ENCODE measurements at places on chromosomes 7 and 10.

GRCh38 chr7:120981888-120982615 is 6.5 kb upstream of the CPED1 start:
- DNase-seq, result no peak

- no peak for DNase-seq
Observed at GRCh38 chr7:28500138-28500537, 87.8 kb downstream of the CREB5 start.

DNA sequence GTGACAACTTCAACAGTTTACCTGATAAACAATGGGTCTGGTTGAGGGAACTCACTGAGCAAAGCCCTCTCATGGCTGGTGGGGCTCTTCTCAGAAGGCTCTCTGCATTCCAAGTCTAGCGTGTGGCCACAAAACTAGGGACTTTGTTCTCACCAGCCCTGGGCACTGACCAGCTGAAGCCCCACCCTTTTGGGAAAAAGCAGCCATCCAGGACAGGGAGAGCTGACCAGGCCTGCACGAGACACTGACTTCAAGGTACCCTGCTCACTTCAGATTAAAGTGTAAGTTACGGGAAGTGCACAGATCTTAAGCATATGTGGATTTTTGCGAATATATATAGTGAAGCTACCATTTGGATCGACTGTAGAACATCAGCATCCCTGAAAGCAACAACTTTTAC is 67.4 kb upstream of the LRRC4 start:
- no peak for DNase-seq

DNA sequence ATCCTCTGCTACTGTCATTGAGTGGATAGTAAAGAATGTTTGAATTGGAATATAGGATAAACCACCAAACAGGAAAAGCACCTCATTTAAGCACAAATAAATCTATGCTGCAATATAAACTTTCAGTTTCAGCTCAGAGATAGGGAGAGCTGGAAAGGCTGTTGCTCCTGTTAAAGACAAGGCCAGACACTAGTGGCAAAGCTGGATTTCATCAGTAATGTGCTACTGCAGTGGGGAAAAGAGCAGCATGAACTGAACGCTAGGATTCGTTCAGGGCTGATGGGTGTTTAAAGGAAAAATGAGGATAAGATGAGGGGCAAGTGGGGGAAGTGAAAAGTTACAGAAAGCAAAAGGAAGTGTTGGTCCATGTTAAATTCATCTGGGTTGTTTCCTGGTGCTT is 775.4 kb upstream of the COBL start:
- no peak for DNase-seq

DNA sequence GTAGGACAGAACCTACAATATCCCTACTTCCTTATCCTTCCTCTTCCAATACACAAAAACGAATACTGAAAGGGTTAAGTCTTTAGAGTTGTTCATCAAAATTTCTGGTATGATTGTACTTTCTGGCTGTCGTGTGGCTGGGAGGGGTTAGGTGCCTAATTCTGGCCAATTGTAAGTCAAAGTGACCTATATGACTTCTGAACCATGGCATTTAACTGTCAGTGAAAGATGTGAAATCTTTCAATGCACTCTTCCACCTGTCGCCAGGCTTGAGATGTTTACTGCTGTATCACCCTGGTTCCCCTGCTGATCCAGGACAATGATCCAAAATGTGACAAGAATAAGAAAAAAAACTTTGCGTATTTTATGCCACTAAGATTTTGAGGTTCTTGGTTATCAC is 20.8 kb downstream of the EPC1 start:
- no peak for DNase-seq

- DNase-seq, result no peak
Observed at GRCh38 chr10:96310321-96310669, 6.1 kb downstream of the DNTT start.

DNA sequence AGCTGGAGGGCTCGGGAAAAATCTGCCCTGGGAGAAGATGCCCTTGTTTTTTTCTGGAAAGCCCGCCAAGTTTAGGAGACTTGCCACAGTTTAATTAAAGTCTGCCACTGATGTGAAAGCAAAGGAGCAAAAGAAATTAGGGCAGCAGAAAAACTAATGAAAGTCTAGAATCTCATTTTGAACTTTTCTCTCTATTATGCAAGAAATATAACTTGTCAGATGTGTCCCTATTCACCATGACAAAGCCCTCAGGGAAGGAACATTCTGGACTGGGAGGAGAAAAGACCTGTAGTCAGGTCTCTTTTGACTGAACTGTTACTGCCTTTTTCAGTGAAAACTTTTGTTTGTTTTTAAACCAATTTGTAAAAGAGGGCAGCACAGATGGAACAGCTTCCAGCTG is 715.5 kb downstream of the SORCS3 start:
- no peak for DNase-seq

DNA sequence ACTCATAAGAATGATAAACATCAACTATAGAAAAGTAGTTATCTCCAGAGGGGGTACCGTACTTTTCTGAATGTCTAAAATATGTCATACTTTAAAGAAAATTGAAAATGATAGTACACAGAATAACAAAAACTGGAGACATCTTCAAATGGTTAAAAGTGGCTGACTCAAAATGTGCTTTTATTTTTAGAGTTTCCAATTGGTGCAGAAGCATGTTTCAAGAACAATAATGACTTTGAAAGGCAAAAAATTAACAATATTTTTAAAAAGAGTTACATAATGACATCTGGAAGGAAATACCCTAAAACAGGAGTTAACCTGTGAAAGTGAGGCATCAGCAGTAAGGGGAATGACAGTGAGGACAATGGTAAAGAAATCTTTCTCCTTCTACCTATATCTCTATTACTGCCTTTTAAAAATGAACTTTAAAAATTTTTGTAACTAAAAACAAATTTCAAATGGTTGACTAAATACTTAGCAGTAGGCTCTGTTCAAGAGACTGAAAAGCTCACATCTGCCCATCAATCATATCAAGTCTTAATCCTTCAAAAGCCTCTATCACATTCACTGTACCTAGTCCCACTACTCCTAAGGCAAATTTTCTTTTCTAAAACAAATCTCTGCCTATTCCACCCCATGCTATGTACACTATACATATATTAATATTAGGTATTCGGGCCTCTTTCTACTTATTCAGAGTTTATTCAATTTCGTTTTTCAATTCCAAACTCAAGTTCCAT is 3.0 kb downstream of the ASZ1 start:
- no peak for DNase-seq

- DNase-seq, result no peak
Observed at GRCh38 chr7:87512906-87513305, 37.4 kb upstream of the ABCB4 start.

DNA sequence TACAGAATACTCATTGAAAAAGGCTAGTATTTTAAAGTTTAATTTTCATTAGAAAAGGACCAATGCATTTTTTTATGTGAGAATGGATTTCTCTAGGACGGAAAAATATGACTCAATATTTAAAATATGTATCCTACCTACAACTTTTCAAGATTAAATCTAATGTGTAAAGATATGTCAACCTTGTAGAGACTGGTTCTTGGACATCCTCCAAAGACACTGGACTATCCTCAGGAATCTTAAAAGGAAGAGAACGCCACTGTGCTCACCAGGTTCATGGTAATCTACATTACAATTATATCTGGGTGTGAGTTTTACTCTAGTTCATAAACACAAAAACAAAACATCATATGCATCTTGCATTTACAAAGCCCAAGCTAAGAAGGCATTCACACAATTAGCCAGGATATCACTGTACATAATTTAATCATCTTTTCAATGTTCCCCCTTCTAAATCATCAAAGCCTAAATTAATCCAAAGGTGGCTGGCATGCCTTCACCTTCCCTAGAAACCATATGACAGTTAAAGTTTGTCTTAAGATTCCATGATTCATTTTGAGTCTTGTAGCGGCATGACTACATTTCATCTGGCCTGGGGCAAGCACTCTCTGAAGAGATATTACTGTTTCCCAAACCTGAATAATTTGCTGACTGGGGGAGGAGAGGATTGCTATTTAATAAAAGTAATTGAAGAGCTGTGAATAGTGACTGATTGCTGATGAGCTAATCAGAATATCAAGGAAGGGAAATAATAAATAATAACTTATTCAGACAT is 12.0 kb downstream of the SGCE start:
- DNase-seq, result no peak

DNA sequence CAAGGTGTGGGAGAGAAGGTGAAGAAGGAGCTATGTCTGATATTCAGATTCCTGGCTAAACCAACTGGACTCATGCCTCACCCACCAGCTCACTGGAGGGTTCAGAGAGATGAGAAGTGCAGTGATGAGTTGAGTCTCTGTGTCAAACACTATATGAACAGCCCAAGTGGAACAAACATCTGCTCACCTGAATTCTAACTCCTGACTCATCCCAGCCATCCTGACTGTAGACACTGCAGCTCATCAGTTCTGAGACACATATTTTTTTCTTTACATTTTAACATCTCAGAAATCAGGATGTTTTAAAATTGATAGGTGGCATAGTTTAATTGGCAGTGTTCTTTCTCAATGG is 27.3 kb downstream of the GSDME start:
- DNase-seq, result no peak

DNA sequence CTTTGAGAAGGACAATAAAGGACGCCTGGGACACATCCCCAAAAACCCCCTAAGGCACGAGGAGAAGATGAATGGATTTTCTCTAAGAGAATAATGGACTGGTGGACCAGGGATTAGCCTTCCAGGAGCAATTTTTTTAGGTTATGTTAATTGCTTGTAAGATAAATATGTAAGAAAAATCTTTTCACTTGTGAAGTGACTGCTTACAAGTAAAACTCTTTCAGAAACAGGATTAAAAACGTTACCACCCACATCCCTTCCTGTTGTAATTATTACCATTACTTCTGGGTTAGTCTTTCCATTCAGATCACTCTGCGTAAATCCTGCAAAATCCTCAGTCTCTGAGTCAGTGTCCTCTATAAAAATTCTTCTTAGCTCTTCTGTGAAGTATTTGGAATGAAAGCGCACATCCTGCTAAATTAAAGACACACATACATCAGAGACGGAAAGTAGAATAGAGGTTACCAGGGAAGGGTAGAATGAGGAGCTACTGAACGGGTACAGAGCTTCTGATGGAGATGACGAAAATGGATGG is 34.3 kb downstream of the CDCA7L start:
- no peak for DNase-seq

DNA sequence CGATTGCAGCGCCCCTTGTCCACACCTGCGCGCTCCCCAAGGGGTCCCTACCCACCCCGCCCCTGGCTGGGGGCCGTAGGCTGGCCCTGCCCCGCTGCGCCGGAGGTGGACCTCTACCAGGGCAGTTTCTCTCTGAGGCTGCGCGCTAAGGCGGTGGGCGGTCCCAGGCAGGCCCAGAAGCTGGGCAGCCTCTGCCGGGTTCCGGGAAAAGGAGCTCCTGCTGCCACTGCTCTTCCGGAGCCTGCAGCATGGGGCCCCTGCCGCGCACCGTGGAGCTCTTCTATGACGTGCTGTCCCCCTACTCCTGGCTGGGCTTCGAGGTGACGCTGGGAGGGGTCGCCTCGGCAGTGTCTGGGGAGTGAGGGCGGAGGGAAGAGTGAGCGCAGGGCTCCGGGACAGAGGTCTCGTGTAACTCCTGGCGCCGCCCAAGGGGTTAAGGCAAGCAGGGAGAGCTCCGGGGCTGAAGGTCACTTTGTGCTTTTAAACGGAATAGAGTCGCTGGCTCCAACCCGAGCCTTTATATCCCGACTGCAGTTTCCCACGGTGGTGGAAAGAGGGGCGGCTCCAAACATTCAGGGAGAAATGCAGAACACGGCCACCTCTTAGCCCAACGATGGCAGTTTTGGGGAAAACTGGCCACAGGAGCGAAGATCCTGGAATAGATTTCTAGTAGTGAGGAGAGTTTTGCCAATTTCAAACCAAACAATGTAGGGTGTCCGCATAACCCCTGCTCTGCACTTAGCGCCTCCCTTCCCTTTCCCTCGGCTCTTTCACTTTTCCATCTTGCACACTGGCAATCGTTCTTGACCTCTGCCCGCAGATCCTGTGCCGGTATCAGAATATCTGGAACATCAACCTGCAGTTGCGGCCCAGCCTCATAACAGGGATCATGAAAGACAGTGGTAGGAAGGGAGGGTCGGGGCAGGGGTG is at the start of gene GSTK1:
GSTK1 (plus strand) TSS at position 176 of the 930 bp plus-strand sequence; CDS start at position 249, 73 bp downstream.
- peak; percentile 75 for DNase-seq

DNA sequence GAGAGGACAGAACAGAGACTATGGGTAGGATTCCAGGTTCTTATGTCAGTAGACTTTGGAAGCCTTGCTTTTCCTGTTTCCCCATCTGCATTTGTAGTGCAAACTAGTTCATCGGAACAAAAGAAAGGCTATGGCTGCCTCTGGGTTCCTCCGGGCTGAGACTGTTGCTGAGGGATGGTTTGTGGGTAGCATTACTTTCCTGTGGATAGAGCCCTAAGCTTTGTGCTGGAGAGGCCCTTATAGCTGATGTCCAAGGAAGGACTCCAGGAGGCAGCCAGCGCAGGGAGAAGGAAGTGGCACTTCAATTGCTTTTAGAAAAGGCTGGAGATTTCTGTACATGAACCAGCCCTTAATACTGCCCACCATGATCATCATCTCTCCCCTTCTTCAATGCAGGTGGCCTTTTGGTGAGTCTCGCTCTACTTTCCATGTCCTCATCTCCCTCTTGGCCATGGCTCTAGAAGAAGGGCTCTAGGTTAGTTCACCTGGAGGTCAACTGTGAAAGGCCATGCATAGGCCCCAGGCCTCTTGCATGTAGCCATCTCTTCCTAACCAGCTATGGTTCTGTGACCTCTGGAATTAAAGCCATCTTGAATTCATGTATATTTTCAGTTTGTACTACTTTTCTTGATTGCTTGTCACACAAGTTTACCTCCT is 15.4 kb downstream of the MXI1 start:
- no peak for DNase-seq

DNA sequence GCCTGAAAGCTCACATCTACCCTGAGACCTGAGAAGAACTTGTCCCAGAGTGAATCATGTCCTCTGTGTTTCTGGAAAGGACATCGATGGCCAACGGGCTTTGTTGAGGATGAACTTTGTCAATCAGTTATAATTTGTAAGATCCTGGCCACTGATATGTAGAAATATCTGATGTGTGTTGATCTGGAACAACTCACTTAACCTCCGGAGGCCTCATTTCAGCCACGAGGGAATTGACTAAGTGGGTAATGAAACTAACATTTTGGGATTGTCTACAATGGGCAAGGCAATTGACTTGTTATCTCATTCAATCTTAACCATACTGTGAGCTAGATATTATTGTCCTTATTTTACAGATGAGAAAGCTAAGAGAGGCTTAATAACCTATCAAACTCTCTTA is 468.1 kb upstream of the NRP1 start:
- DNase-seq, result no peak

- DNase-seq, result no peak
Observed at GRCh38 chr7:126605056-126605455, 647.7 kb downstream of the GRM8 start.

GRCh38 chr7:29561271-29561670 is 2.4 kb upstream of the PRR15 start:
- no peak for DNase-seq

GRCh38 chr7:101803203-101804087 is 14.0 kb upstream of the CUX1 start:
- DNase-seq, result no peak

GRCh38 chr10:13684252-13684791 is 97.6 kb downstream of the PRPF18 start:
- DNase-seq, result no peak

GRCh38 chr7:30925913-30926312 is 14.3 kb downstream of the AQP1 start:
- no peak for DNase-seq
